Activated naive CD4-positive, alpha-beta T cell treated with Interleukin-2 at 50 U/mL for 16 hours (primary cell): ENCODE measurements at places on chromosomes 4 and X.

- no peak for DNase-seq
Observed at GRCh38 chrX:114127411-114128025, 456.4 kb upstream of the HTR2C start.

- no peak for DNase-seq
Observed at GRCh38 chr4:34767407-34767806, 1476.9 kb downstream of the ARAP2 start.

DNA sequence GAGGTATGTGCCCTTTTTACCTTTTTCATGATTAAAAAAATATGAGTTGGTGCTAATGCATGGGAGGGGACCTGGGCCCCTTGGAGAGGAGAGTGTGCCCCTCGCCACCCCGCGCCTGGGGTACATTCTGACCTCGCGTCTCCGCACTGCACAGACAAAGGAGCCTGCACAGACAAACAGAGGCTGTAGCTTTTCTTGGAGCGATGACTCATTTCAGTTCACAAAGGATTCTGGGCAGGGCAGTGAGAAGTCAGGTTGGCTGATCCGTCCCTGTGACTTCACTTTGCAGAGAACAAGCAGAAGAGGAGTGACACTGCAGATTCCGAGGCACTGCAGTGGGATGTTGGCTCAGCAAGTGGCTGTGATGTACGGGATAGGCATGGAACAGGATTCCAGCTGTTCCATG, 82.9 kb downstream of the STOX2 start:
- DNase-seq, result no peak

- no peak for DNase-seq
Observed at GRCh38 chr4:95263960-95264359, 284.8 kb downstream of the UNC5C start.

- no peak for DNase-seq
Observed at GRCh38 chr4:113950207-113950606, 29.2 kb downstream of the ARSJ start.

DNA sequence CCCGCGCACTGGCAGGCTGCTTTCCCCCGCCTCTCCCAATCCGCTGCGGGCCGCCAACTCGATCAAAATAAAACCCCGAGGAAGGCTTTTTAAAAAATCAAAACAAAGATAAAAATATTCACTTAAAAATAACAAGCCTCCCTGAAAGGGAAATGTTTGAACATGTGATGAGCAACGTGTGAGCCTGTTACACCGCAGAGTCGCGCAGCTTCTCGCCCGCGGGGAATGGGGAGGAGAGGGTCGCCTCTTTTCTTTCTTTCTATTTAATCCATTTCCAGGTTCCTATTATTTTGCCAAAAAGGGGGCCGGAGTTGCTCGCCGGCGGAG, 326.0 kb upstream of the F9 start:
- DNase-seq, result no peak

DNA sequence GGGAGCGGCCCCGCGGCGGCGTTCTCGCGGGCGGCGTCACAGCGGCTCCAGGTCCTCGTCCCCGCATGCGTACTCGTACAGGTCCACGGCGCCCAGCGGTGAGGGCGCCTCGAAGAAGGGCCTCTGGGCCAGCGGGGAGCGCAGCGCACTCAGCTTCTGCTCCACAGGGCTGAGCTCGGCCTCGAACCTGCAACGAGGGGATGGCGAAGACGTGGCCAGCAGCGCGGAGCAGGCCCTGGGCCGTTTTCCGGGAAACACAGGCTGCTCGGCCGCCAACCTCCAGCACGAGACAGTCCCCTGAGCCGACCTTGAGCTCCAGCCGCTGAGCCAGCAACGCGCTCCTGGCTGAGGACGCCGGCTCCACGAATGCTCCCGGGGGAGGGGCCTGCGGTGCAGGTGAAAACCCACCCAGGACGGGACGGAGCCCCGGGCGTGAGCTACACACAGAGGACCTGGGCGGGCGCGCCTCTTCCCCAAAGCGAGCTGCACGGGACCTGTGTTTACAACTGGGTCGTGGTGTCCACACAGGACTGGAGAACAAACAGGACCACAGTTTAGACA, 15.8 kb upstream of the GTPBP6 start:
- no peak for DNase-seq
